Activated CD4-positive, alpha-beta T cell treated with anti-CD3 and anti-CD28 coated beads, Interleukin-10, Interleukin-2, amounts not matched to agents 100 ng/mL and 50 ng/mL, durations not matched to agents 16 hours and 8 hours (primary cell): ENCODE measurements at places on chromosomes 7 and 10.
A peak's percentile ranks its signal among the peaks of the same experiment; 100 is the strongest.

GRCh38 chr7:121459148-121459547, 63.0 kb upstream of the FAM3C start:
- no peak for DNase-seq

DNA sequence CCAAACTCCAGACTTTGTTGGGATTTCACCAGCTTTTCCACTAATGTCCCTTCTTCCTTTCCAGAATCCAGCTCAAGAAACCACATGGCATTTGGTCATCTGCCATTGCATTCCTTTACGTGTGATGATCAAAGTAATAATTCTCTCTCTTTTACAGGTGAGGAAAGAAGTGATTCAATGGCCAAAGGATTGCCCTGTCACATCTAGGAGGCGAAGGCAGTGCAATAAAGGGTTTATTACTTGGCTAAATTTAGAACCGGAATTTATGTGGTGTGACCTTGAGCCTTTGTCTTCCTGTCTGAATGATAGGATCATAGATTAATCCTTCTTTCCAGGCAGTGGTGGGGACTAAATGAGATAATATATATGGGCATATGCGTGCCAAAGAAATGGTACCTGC, 58.3 kb upstream of the COBL start:
- DNase-seq, result no peak

DNA sequence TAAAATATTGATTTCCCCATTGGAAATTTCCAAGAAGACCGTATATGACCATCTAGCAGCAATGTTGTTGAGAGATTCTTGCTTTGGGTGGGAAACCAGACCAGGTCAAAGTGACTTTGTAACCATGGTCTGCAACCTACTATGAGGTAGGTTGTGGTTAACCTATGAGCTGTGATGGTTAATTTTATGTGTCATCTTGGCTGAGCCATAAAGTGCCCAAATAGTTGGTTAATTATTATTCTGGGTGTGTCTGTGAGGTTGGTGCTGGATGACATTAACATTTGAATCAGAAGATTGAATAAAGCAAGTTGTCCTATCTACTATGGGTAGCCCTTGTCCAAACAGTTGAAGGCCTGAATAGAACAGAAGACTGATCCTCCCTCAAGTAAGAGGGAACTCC, 18.3 kb upstream of the RALA start:
- DNase-seq, result no peak

GRCh38 chr10:100184840-100185239, 989 bp downstream of the ERLIN1 start:
- peak; percentile 33 for DNase-seq

GRCh38 chr7:39306016-39306570, 260.1 kb upstream of the YAE1 start:
- no peak for DNase-seq

DNA sequence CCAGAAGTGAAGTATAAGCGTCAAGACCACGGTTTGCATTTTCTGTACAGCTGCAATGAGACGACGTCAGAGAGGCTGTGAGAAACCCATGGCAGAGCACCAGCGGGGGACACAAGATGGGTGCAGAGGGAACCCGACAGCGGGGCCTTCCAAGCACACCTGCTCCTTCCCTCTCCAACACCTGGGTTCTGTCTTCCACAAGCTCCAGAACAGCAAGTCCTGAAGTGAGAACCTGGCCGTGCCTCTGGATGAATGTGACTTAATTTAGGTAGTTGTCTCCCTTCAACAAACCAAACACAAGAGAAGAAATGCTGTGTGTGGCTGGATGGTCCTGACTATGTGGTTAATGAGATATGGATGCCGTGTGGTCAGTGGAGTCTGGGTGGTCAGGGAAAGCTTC, 76.1 kb downstream of the ADAM12 start:
- no peak for DNase-seq

GRCh38 chr10:87868277-87868676, 4.9 kb downstream of the PTEN start:
- DNase-seq, result no peak

GRCh38 chr10:17430647-17431355, 23.6 kb downstream of the ST8SIA6 start:
- peak; percentile 62 for DNase-seq

GRCh38 chr7:90092506-90092905, 61.8 kb upstream of the STEAP1 start:
- no peak for DNase-seq

DNA sequence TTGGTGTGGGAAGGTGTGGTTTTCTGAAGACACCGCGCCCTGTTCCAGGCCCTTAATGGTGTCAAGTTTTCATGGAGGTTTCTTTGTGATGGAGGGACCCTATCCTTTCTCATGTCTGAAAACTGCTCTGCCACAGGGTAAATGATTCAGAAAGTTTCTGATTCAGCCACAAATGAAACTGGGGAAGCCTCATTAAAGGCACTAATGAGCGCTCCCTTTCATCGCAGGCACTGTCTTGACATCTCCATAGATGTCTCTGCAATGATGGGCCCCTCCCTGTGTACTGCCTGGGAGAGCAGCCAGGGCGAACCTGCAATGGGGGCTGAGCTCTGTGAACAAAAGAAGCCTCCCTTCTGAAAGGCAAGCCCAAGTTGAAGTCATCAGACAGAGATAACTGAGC, 355.3 kb downstream of the PRPF18 start:
- DNase-seq, result no peak
